Activated T-helper 2 cell treated with anti-CD3 and anti-CD28 coated beads, Interferon-gamma antibody, Interleukin-2, Interleukin-4, amounts not matched to agents 10 μg/mL and 5 μg/mL and 100 μg/mL, durations not matched to agents 14 hours and 24 hours and 36 hours (primary cell): ENCODE measurements at places on chromosomes 16 and 17. TPM values are rescaled to one million over a fixed set of nuclear protein-coding genes. Genes with fewer than 3 reads are reported as not detected.

DNA sequence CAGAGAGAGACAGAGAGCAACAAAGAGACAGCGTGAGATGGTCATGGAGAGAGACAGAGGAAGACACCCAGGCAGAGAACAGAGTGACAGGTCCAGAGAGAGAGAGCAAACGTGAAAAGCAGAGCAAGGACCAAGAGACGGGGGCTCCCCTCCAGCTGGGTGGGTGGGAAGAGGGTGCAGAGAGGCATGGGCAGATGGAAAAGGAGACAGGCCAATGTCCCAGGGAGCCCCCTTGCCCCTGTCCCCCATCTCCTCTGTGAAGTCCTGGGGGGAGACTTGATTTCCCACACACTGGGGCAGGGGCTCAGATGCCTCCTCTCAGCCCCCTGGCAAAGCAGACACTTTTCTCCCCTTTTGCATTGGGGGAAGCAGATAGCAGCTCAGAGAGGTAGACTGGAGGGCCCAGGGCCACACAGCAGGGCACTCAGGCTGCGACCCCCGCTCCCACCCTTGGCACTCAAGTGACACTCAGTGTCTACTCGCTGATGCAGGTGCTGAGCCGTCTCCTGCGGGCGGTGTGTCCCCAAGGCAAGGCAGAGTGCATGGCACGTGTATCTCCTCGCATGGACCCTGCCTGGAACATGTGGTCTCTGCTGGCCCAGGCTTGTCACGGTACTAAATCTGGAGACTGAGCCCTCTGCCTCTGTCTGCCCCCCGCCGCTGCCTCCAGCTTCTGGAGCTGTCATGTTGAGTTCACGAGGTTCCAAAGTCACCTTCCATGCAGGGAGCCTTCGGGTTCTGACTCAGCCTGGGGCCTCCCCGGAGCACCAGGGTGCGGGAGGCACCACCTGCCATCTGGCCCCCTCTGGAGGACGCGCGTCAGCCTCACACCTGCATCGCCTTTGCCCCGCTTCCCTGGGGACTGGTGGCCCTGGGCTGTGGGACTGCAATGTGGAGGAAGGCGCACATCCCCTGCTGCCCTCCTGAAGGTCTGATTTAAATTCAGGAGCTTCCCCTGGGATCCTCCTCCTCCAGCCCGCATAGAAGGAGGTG, 215.9 kb upstream of the GSE1 start:
- DNase-seq = no peak

- DNase-seq = no peak
These were observed 1196.6 kb downstream of the CDH11 start for GRCh38 chr16:63925221-63925620.

DNA sequence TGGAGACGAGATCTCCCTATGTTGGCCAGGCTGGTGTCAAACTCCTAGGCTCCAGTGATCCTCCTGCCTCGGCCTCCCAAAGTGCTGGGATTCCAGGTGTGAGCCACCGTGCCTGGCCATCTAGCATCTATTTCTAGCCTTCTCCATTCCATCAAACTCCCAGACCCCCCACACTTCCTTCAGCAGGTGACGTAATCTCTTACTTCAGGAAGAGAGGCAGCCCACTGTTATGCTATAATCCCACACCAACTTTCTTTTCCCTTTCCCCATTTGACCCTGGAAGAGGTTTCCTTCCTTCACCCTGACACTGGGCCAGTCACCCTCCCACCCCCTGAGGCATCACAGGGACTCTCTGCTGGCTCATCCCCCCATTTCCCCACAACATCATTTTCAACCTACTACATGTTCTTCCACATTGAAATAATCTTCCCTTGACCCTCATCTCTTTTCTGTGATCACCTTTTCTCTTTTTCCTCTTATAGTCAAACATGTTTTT, 7.6 kb downstream of the ITGA2B start:
- DNase-seq = no peak

DNA sequence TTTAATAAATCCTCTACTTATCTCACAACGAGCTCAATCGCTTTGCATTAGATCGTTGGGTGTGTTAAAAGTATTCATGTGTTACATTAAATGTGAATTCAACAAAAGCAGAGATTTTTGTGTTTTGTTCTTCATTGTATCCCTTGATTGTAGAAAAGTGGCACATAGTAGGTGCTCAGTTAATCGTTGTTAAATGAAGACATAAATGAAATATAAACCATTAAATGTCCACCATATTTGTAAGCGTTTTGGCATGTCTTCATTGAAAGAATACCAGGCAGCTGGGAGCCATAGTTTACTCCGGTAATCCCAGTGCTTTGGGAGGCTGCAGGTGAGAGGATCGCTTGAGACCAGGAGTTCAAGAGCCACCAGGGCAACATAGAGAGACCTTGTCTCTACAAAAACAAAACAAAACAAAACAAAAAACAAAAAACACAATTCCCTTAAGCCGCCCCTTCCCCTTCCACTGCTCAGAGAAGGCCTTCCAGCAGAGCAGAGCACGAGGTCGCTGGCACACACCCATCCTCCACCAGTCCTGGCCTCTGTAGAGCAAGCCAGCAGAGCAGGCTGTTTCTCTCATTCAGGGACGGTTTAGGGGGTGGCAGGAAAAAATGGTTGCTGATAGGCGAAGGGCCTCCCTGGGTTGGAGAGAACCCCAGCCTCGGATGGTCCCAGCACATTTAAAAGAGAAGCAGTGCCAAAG, 673 bp upstream of the CHD9 start:
- DNase-seq = no peak

Gene LLGL2
- 12.1 and 13.5 TPM in 2 replicates for total RNA-seq

Gene KCTD13
- total RNA-seq = 39.7 and 47.5 TPM in 2 replicates
